ENCODE measurements at places on chromosomes 3 and 15.

DNA sequence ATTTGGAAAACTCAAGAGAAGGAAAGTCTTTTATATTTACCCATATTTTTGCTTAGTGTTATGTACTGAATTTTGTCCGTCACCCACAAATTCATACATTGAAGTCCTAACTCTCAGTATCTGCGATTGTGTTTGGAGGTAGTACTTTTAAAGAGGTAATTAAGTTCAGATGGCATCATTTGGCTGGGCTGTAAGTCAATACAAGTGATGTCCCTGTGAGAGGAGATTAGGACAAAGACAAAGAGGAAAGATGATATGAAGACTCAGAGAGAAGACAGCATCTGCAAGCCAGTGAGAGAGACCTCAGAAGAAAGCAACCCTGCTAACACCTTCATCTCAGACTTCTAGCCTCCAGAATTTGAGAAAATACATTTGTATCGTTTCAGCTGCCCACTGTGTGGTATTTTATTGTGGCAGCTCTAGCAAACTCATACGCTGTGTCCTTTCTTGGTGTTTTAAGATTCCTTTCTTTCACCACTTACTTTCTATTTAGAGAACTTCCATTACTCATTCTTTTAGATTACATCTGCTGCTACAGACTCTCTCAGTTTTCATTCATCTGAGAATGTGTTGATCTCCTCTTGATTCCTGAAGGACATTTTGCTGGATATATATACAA is 17.0 kb downstream of the LRCH3 start:
- no peak for DNase-seq

DNA sequence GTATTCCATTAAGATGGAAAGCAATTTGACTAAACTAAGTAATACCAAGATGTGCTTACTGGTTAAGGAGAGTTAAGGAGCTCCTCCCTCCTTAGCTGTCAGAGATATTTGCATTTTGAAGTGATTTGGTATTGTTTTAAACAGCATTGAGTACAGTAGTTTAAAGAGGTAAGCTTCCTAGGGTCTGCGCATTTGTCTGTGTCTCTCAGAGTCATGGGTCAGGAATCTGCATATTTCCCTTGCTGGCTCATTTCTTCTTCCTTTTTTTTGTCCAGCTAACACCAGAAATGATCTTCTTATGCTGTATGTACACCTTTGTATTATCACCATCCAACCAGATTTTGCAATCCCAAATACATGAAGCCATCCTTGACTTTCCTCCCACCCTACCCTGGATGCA is 163.0 kb upstream of the BFSP2 start:
- DNase-seq: no peak

DNA sequence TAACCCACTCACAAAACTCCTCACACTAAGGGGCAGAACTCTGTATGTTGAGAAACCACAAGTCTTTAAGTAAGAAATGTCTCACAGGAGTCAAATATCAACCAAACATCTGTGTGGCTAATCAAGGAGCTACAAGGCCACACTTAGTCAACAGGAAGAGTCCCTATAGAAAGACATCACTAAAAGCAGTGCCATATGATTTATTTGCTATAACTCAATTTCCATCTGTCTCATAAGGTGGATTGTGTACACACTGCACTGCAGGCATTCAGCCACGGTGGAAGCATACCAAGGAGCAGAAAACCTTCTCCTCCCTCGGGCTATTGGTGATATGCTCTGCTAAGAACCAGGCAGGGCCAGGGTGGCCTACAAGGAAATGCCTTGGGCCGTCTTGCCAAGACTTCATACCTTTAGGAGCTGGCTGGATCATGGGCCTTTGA is 197.6 kb upstream of the CFAP20DC start:
- DNase-seq: no peak

DNA sequence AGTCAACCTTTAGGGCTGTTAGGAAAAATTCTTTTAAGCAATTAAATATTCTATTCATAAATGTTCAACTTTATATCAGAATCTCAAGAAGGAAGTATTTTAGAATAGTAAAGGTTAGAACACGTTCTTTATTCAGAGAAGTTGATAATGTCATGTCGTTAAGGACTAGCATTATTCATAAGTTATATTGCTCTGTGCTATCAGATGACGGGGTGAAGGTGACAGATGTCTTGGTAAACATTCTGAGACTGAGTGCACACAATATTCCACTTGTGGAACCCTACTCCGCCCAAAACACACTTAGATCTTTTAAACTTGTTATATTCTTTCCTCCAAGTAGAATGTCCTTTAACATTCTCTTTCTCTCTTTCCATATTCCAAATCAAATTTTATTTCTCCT is 7.9 kb downstream of the AP4E1 start:
- DNase-seq: no peak

DNA sequence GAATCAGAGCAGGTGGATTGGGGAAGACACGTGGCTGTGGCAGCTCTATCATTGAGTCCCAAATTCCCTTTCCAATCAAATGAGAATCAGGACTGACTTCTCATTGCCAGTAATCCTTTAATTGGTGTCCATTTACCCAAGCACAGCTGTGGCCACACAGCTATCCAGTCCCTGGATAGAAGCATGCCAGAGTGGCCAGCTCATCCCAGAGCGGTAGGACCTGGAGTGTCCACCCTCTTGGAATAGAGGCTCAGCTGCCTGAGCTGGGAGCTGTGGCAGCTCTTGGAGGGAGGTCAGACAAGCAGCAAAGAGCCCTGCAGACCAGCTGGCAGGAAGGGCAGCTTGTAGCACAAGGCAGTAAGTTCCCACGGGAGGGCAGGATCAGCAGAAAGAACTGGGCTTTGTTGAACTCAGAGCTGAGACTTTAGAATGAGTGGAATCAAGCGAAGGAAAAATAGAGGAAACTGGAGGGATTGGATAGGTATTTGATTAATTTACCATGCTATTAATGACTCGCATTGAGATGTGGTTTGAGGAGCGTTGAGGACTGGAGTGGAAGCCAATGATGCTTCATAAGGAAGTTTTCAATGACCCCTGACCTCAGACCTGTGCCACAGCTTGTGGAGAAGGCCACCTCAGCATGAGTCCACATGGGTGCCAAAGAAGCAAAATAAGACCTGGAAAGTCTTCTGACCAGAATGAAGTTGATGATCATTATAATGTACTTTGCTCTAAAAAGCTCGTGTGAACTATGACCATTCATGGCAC is 6.9 kb upstream of the ALPK3 start:
- no peak for DNase-seq

DNA sequence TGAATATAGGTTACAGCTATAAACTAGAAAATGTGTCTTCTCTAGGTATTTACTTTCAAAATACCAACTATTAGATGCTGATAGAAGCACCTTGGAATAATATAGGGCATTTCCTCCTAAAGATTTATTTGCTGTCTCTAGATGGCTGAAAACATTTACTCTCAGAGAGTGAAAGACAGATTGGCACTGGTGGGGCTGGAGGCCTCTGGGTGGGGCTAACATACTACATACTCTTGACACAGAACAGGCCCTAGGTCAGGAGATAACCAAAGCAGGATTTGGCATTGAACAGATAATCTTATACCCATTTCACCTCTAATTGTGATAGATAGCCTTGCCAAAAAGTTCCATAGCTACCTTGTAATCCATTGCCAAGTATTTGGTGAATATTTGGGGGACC is 253.3 kb upstream of the TBC1D5 start:
- no peak for DNase-seq

DNA sequence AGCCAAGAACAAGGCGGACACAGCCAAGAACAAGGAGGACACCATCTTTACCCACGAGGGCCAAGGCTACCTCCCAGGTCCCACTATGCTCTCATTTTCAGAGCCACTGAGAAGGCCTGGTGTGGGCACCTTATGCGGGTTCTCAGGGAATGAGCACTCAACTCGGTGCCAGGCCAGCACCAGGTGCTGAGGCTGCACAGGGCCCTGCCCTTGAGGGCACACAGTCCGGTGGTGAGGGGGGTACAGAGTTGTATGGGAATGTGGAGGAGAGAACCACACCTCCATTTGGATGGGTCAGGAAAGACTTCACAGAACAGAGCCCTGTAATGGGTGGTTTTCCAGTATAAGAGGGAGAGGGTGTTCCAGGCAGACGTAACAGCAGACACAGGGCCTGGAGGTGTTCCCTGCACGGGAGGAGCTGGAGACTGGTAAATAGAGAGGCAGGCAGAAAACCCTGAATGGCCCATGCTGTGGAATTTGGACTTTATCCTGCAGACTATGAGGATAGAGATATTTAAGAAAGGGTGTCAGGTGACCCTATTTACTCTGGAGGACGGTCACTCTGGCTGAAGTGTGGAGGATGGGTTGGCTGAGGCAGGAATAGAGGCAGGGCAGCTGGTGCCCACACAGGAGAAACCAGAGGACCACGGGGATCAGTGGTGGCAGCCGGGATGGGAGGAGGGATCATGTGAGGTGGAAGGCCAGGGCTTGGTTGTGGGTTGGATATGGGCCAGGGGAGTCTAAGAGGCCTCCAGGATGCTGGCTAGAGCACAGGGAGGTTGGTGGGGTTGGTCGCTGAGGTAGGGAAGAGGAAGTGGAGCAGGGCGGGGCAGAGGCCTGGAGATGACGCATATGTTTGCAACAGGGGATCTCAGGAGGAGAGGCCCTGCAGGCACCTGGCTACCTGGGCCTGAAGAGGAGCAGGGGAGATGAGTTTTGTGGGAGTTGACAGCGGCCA is 34.6 kb downstream of the CRABP1 start:
- DNase-seq: no peak

- no peak for DNase-seq
Measured at GRCh38 chr3:165128544-165128943, 50.2 kb upstream of the SI start.

DNA sequence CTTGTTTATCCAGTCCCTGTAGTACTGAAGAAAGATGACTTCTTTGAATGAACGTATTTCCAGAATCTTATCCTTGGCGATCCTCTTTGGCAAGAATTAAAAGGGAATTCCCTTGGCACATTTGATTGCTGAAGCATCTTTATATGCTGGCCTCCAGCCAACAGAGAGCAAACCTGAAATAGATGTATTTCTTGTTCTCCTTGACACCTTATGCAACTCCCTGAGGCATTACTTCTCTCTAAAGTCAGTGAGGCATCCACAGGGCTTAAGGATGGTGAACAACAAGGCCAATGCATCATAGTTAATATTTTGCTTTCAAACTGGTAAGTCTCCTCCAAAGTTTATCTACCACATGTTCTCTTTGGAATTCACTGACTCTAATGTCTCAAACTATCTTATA is 450.9 kb upstream of the THRB start:
- DNase-seq: no peak

GRCh38 chr15:74618841-74619596 is 3.4 kb downstream of the CLK3 start:
- no peak for DNase-seq
